ENCODE measurements at places on chromosomes 2 and 18. TPM values are rescaled to one million over a fixed set of nuclear protein-coding genes. Genes with fewer than 3 reads are reported as not detected.

Gene HOXD12
- not detected for polyA plus RNA-seq

Gene FAM124B
- polyA plus RNA-seq, result 19.9 TPM

Gene CCDC85A
- polyA plus RNA-seq, result 2.0 TPM

Gene RAB3GAP1
- polyA plus RNA-seq, result 56.5 TPM

Gene SKA1
- polyA plus RNA-seq, result 7.7 TPM

Gene KIF5C
- 23.2 TPM for polyA plus RNA-seq

Gene NTSR2
- polyA plus RNA-seq, result not detected

Gene RAB31
- 30.3 TPM for polyA plus RNA-seq

Gene NPC1
- polyA plus RNA-seq, result 29.8 TPM

Gene ANO7
- 2.8 TPM for polyA plus RNA-seq

DNA sequence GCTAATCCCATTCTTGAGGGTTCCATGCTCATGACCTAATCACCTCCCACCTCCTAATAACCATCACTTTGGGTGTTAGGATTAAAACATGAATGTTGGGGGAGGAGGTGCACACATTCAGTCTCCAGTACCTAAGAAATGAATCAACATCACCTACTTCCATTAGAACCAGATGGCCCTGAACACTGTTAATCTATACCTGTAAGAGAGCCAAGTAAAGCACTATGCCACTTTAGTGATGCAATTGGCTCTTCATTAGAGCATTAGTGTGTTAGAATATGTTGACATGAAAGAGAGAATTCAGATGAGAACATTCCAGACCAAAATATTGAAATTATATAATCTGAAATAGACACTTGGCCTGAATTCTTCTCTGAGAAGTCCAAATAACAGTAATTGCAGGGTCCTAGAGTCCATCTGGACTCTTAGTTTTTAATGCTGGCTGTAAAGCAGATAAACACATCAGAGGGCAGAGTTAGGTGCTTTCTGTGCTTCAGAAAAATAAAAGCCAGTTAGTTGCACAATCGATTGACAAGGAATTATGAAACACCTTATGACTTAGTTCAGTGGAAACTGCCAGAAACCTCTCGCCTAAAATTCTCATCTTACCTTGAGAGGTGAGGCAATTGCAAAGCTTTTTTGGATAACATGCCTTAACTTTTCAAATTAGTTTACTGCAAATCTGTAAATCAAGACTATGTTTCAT is 923.7 kb downstream of the SLC4A3 start:
- H3K27ac ChIP-seq, result no peak overlapping the region
- no peak overlapping the region for H3K4me3 ChIP-seq
- DNase-seq, result no peak

DNA sequence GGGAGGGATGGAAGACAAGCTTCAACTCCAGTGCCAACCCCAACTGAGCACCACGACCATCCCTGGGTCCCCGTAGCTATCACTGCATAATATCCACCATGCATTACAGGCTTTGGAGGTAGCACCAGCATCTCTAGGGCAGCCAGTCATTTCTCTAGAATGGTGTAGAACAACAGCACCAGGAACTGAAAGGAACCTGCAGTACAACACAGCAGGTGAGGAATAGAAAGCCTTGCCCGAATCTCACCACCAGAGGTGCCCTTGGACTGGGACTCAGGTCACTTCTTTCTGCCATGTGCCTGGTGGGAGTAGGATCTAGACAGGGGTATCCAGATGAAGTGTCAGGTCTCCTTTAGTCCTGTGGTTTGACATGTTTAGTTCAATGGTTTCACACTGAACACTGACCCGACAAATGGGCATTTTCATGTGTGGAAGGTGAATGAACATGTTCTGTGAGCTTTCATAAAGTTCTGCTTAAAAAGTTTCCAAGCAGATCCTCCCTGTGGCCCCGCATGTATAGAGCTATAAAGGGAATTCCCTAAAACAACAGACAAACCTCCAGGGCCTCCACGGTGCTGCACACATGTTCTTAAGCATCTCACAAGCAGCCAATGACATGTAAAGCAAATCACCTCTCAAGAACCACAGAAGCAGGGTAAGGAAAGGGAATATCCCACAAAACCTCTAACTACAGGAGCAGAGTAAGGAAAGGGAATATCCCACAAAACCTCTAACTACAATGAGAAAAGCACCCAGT is 208.3 kb downstream of the AFF3 start:
- no peak overlapping the region for H3K4me3 ChIP-seq
- H3K36me3 ChIP-seq, result no peaks in the 10 kb centered on the region
- no peaks in the 10 kb centered on the region for H3K27me3 ChIP-seq

DNA sequence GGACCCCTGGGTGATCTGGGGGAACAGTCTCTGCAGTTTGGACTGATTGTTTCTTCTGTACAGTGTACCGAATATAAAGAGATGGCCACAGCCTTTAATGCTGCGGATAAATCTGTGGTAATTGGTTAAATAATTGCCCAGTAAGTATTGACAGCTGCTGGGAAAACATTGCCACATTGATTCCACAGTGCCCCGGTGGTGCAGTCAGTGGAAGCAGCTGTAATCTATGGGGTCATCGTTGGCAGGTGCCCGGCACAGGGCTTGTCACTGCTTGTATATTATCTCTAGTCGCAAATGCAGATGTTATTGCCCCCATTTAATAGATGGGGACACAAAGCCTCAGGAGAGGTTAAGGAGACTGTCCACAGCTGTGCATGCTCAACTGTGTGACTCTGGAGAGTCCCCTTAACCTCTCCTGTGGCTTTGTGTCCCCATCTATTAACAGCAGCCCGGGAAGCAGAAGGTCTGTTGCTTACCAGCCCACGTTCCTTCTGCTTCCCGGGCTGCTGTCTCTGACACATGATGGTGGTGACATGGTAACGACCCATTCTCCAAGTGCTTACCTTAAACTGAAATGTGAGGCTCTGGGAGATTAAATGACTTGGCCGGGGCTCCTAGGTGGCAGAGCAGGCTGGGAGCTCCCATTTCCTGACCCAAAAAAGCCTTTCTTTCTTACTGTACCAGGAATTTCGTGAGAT is 76.9 kb downstream of the NCK2 start:
- no peaks in the 10 kb centered on the region for H3K4me1 ChIP-seq
- peaks cover 8% of the 10 kb centered on the region for H3K36me3 ChIP-seq
- H3K27me3 ChIP-seq, result no peaks in the 10 kb centered on the region
- no peak for DNase-seq

- no peak for DNase-seq
- peaks cover 13% of the 10 kb centered on the region for H3K36me3 ChIP-seq
- no peak overlapping the region for H3K27ac ChIP-seq
- H3K4me3 ChIP-seq, result no peak overlapping the region
- no peaks in the 10 kb centered on the region for H3K27me3 ChIP-seq
Measured at GRCh38 chr2:216142540-216142939, 33.4 kb downstream of the XRCC5 start.

DNA sequence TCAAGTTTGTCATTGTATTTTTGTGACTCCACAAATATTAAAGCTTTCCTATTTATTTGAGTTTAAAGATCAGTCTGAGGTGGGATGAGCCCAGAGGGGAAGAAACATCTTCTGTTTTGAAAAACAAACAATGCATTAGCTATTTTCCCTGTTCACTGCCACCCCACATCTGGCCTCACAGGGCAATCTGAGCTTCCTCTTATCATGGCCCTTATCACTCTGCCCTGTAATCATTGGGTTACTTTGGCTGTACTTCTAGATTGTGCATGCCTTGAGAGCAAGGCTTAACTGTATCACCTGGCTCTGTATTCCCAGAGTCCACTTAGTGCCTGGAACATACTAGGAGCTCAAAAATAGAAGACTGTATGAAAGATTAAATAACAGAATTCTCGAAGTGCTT is 241.6 kb upstream of the NT5C1B start:
- DNase-seq, result no peak
- H3K27ac ChIP-seq, result no peak overlapping the region
- H3K27me3 ChIP-seq, result no peaks in the 10 kb centered on the region

DNA sequence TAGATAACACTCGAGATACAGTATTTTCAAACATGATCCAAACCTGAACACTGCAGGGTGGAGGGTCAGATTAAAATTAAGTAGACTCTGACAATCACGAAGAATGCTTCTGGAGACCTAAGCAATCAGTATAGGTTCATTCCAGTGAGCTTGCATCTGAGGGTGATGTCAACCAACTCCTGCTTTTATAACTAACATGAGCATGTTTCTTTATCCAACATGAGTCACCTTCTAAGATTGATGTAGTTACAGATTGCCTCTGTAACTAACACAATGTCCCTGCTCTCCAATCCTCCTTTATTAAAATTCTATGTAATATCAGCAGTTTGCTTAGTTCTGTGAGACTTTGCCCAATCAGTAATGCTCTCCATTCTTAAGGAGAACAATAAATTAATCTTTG is 225.7 kb downstream of the ARL6IP6 start:
- H3K27ac ChIP-seq, result no peak overlapping the region
- no peak for DNase-seq
- H3K4me3 ChIP-seq, result no peak overlapping the region
- no peaks in the 10 kb centered on the region for H3K27me3 ChIP-seq

GRCh38 chr2:9199716-9200632 is 6.6 kb upstream of the ASAP2 start:
- H3K4me3 ChIP-seq, result no peak overlapping the region
- H3K36me3 ChIP-seq, result no peaks in the 10 kb centered on the region
- no peaks in the 10 kb centered on the region for H3K4me1 ChIP-seq
- no peak overlapping the region for H3K27ac ChIP-seq

- no peak overlapping the region for H3K4me3 ChIP-seq
- no peaks in the 10 kb centered on the region for H3K4me1 ChIP-seq
- DNase-seq, result no peak
- H3K27me3 ChIP-seq, result no peaks in the 10 kb centered on the region
- no peaks in the 10 kb centered on the region for H3K36me3 ChIP-seq
- H3K27ac ChIP-seq, result no peak overlapping the region
Measured at GRCh38 chr2:225599856-225600255, 200.3 kb downstream of the NYAP2 start.

DNA sequence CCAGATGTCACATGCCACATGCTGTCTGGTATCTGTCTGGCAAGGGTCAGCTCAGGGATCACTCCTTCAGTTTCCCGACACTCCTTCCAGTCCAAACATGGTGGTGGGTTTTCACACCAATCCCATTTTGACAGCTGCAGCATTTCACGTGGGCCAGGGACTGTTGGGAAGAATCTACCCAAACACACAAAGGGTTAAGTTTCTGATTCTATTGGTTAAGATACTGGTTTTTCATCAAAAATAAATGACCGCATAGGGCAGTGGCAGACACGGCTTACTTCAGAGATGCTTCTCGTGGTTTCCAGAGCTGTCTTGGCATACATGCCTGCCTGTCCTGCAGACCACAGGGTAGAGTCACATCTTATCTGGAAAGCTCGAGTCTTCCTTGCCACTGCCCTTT is 79.7 kb downstream of the PSMG2 start:
- H3K4me1 ChIP-seq, result no peaks in the 10 kb centered on the region
- H3K27me3 ChIP-seq, result no peaks in the 10 kb centered on the region
- H3K27ac ChIP-seq, result no peak overlapping the region
- H3K4me3 ChIP-seq, result no peak overlapping the region

- no peaks in the 10 kb centered on the region for H3K27me3 ChIP-seq
- no peak for DNase-seq
- peaks cover 82% of the 10 kb centered on the region for H3K36me3 ChIP-seq
- H3K4me3 ChIP-seq, result no peak overlapping the region
- peaks cover 6% of the 10 kb centered on the region for H3K4me1 ChIP-seq
Measured at GRCh38 chr18:45876161-45876560, 50.7 kb downstream of the SIGLEC15 start.

DNA sequence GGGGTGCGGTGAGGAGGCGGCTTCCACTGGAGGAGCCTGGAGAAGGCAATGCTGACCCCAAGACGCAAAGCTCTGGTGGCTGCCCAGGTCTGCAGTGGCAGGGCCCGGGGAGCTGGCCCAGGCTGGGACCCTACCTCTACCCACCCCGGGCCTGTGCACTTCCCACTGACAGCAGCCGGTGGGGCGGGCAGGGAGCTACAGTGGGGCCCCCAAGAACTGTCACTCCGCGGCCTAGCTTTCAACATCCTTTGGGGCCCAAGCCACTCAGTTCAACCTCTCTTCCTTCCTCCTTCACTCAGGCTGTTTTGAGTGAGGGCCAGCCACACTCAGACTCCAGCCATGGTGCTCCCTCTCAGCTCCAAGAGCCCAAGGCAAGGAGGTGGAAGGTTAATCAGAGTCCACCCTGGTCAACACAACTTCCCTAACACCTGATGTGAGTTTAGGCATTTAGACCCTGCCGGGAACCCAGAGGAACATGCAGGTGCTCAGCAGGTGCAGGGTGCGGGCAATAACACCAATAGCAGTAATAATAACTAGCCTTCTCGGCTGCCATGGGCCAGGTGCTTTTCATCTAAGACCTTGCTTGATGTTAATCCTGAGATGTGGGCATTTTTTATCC is 93.6 kb downstream of the ZFP36L2 start:
- no peak for DNase-seq
- no peaks in the 10 kb centered on the region for H3K36me3 ChIP-seq
- H3K27me3 ChIP-seq, result no peaks in the 10 kb centered on the region
- no peak overlapping the region for H3K4me3 ChIP-seq

- H3K27me3 ChIP-seq, result peaks cover 2% of the 10 kb centered on the region
- H3K4me1 ChIP-seq, result no peaks in the 10 kb centered on the region
- H3K27ac ChIP-seq, result no peak overlapping the region
- no peaks in the 10 kb centered on the region for H3K36me3 ChIP-seq
- H3K4me3 ChIP-seq, result no peak overlapping the region
Measured at GRCh38 chr2:41068740-41069139, 616.9 kb upstream of the SLC8A1 start.

DNA sequence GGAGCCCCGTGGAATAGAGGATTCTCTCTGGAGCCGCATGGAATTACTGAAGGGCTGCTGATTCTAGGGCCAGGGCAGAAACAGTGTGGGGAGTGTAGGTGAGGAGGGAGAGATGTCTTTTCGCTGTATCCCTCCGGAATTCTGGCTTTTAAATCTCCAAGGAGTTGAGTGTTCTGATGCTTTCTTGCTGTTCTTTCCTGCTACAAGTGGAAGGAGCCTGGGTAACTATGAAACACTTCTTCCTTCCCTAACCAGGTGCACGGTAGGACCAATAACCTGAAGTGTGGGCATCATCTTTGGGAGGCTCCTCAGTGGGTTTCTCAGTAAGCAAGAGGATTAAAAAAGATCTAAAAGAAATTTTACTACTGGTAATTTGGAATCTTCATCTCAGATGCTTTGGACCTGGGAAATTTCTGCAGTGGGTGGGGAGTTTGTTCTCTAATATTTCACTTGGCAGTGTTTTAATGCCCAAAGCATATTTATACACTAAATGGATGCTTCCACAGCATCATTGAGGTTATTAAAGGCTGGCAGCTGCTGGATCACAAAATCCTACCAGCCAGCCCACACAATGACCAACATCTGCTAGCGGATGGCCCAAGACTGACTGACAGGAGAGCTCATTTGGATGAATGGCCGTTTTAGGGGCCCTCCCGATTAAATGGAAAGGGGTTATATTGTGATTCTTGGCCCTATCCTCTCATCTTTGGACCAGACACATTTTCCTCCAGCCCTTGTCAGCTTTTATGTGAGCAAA is 2.1 kb downstream of the EML6 start:
- DNase-seq, result no peak
- no peak overlapping the region for H3K4me3 ChIP-seq
- no peak overlapping the region for H3K27ac ChIP-seq
- H3K4me1 ChIP-seq, result peaks cover 7% of the 10 kb centered on the region
- H3K36me3 ChIP-seq, result no peaks in the 10 kb centered on the region

GRCh38 chr2:14583802-14584201 is 48.7 kb upstream of the LRATD1 start:
- no peaks in the 10 kb centered on the region for H3K36me3 ChIP-seq
- no peak overlapping the region for H3K4me3 ChIP-seq
- H3K27ac ChIP-seq, result no peak overlapping the region
- no peak for DNase-seq
- no peaks in the 10 kb centered on the region for H3K27me3 ChIP-seq
- H3K4me1 ChIP-seq, result no peaks in the 10 kb centered on the region
